EL (cell line): ENCODE measurements at places on chromosomes 2 and 18.

GRCh38 chr2:99403084-99403483, 65.9 kb downstream of the EIF5B start:
- peak; percentile 47 for DNase-seq

DNA sequence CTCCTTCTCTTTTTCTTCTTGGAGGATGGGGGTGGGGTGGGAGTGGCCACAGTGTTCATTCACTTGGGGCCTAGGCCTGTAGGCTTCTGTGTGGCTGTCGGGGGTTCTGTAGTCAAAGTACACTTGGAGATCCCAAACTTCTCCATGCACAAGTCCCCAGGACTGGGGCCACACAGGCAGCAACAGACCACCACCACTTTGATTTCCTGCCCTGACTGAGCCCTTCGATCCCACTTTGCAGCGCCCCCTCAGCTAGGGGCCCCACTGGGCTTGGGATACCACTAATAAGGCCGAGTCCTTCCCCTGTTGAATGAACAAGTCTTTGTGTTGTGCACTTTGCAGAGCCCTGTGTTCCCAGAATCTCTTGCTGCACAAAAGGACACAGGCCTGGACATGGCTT, 5.5 kb upstream of the TEX51 start:
- DNase-seq: no peak

GRCh38 chr2:98091738-98092137, 4.8 kb downstream of the VWA3B start:
- no peak for DNase-seq

DNA sequence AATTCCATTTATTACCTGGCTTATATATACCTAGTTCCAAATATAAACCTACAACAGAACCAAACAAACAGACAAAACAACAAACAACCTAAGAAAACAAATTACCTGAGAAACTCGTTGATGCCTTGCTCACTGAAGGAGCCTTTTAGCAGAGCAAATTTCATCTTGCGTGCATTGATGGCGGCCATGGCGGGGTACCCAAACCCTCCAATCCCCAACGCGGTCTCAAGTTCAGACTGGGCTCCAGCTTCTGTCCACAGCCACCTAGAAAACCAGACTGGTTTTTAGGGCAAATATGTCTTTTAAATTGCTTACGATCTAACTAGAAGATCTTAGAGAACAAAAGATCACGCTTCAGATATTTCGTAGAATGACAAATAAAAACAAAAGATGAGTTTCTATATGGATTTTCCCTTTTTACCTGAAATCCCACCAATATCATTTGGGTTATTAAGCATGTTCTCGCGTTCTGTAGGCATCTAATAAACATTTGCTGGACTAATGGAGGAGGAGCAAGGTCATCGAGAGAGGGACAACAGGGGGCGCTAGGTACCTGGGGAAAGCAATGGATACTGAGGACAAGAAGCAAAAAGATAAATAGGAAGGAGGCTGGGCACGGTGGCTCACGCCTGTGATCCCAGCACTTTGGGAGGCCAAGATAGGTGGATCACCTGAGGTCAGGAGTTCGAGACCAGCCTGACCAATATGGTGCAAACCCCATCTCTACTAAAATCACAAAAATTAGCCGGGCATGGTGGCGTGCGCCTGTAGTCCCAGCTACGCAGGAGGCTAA, 25.2 kb downstream of the PDIA6 start:
- DNase-seq: no peak

- peak; percentile 8 for DNase-seq
Measured at GRCh38 chr2:232137356-232138147, 176.0 kb downstream of the DIS3L2 start.

GRCh38 chr2:96396602-96397001, 61.0 kb downstream of the NCAPH start:
- DNase-seq: no peak

DNA sequence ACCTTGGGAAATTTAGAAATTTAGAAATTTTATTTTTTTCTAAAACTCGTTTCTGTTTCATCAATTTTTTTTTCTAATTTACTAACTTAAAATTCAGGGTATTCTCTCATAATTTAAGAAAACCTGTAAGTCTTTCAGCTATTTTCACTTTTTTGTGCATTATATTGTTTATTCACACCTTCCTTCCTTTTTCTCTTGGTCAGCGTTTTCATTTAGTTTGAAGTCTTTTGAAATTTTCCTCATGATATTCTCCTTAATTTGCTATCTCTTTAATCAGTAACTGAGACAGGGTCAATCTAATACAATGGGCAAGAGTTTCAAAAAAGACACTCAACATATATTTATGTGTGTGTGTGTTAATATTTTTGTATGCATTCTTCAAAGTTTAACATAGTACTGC, 50.5 kb upstream of the MSTN start:
- DNase-seq: no peak

DNA sequence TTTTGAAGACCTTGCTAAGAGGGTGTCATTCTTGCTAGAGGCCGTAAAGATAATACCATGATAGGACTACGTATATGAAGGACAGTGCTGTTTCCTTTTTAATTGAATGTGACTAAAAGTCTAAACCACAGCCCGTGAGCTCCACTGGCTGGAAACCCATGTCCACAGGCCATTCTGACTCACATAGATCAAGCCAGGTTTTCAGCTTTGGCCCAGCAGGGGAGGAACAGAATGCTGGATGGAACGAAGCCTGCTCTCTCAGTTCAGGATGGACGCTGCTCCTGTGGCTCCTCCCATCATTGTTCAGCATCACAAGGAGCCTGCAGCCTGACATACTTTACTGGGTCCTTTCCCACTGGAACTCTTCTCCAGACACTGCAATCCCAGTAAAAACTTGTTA, 47.6 kb downstream of the ALPK2 start:
- DNase-seq: peak; percentile 98

DNA sequence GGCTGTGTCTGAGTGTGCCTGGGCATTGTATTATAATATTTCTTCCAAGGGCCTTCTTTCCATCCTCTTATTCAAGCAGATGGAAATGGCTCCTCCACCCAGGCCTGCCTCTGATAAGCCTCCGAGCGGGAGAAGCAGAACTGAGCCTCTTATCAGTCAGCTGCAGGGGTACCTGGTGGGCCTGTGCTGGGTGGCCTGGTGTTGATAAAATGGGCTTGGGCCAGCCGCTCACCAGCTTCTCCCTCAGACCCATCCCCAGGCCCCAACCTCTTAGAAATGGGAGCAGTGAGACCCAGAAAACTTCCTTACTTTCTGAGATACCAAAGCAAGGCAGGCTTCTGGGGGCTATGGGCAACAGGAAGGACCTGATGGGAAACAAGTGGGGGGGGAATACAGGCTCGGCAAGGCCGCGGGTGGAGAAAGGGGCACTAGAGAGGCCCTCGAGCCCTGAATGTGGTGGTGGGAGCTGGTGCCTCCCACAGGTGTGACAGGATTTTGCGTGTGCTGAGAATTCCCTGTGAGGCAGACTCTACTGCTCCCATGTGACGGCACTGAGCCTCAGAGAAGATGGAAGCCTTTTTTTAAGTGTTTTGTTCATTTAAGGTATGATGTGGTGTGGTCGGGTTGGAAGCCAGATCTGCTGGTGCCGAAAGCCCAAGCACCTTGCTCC, 18.3 kb downstream of the GYPC start:
- no peak for DNase-seq
